ENCODE measurements at places on chromosomes 11 and 22.
A peak's percentile ranks its signal among the peaks of the same experiment; 100 is the strongest.

GRCh38 chr22:25677631-25678030, 64.4 kb upstream of the MYO18B start:
- DNase-seq = no peak

GRCh38 chr22:46595545-46595944, 24.6 kb upstream of the GRAMD4 start:
- DNase-seq = no peak

- no peak for DNase-seq
Measured at GRCh38 chr22:44462246-44463010, 35.6 kb downstream of the RTL6 start.

DNA sequence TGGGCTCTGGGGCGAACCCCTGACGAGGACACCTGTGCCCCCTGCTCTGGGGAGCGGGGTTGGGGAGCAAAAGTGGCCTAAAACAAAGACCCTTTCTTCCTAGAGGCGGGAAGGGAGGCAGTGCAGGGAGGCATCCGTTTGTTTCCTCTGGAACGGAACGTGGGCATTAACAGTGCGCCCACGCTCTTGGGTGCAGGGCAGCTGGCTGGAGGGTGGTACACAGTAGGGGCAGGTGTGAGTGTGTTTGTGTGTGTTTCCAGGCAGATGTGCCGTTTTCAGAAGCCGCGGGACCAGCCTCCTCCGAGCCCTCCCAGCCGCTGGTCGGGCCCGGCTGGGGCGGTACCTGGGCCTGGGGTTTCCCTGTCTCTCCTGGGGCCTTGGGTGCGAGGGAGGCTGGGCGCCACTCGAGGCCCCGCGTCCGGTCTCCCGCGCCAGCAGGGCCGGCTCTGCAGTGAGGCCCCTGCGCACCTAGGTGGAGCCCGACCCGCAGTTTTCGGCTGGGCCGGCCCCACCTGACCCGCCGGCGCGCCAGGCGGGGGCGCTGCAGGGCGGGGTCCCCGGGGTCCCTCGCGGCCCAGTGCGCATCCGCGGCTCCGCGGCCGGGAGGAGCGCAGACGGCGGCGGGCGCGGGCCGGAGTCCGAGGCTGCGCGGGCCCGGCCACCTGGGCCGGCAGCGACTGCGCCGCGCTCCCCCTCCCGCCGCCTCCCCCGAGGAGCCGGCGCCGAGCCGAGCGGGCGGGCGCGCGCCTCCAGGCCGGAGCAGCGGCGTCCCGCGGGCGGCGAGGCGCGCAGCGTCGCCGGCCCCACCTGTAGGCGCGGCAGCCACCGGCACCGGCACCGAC, 1252.7 kb downstream of the BRD1 start:
- DNase-seq = no peak

- DNase-seq = peak; percentile 19
Measured at GRCh38 chr11:95788921-95789505, 569 bp downstream of the FAM76B start.

GRCh38 chr11:12717851-12718291, 43.6 kb downstream of the TEAD1 start:
- peak; percentile 31 for DNase-seq

DNA sequence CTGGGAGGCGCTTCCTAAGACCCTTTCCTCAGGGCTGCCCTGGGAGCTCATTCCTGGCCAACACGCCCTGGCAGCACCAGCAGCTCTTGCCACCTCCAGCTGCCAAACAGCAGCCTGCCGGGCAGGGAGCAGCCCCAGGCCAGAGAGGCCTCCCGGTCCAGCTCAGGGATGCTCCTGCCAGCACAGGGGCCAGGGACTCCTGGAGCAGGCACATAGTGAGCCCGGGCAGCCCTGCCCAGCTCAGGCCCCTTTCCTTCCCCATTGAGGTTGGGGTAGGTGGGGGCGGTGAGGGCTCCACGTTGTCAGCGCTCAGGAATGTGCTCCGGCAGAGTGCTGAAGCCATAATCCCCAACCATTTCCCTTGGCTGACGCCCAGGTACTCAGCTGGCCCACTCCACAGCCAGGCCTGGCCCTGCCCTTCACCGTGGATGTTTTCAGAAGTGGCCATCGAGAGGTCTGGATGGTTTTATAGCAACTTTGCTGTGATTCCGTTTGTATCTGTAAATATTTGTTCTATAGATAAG, 7.6 kb downstream of the SLC39A13 start:
- DNase-seq = no peak

- peak; percentile 77 for DNase-seq
Measured at GRCh38 chr22:29727131-29727523, 7.3 kb downstream of the CABP7 start.

GRCh38 chr22:50730013-50730891, 7.8 kb upstream of the ACR start:
- no peak for DNase-seq

GRCh38 chr11:85423316-85423715, 203.8 kb downstream of the DLG2 start:
- no peak for DNase-seq

DNA sequence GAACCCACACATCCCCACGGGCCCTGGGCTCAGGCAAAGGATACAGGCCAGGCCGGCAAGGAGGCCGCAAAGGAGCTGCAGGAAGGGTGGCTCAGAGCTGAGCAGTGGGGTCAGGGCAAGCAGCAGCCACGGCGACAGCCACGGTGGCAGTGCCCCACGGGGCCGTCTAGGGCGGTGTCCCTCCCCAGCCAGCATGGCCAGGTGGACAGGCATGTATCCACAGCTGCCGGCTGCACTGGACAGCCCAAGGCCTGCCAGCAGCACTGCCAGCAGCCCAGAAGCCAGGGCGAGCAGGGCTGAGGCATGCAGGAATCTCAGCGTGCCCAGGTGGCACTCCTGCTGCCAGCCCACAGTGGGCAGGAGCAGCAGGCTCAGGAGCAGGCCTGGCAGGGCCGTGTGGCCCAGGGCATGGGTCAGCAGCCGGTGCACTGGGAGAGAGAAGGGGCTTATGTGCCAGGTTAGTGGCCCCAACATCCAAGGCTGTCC, 3.9 kb downstream of the RHBDD3 start:
- no peak for DNase-seq

GRCh38 chr11:115627071-115627470, 122.9 kb upstream of the CADM1 start:
- DNase-seq = no peak

GRCh38 chr11:14554959-14555358, 34.8 kb upstream of the PSMA1 start:
- DNase-seq = no peak

DNA sequence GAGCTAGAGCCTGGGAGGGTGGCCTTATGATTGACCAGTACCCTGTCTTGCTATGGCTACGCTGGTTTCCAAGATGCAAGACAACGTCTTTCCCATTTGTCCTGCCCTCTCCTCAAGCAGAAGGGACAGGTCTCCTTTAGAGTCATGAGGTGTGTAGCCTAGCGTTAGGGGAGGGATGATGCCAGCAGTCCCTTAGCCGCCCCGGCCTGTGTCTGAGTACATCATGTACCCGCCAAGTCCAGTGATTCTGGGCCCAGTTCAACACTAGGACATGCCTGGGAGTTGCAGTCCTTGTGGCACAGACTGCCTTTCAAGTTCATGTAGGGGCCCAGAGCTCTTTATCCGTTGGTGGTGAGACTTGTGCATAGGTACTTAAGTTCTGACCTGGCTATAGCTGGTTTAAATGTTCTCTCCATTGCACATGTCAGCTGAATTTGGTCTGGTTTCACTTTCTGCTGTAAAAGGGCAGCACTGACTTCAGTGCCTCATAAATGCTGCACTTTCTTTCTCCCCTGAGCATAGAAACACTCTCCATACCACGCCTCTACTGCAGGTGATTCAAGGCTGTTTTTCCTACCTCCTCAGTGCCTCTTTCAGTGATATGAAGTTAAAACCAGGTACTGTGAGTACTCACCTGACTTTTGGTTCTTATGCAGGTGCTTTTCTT, 151.1 kb downstream of the METTL15 start:
- DNase-seq = no peak

- DNase-seq = no peak
Measured at GRCh38 chr11:95698676-95699557, 90.7 kb downstream of the FAM76B start.

- DNase-seq = no peak
Measured at GRCh38 chr11:62333768-62334167, 3.5 kb upstream of the ASRGL1 start.

DNA sequence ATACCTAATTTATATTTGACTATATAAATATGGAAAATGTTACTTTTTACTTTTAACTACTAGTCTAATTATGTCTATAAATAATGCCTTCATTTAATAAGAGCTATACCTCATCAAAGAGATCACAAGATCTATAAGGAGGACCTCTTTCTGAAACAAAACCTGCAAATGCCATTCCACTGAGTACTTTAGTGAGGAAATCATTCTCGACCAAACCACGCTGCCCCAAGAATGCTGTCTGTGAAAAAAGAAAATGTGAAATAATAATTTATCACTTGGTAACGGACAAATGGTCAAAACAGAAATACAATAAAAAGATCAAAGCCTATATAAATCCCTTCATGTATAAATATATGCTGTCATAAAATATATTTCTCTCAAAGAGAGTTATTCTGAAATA, 301.7 kb downstream of the SBF2 start:
- DNase-seq = no peak

DNA sequence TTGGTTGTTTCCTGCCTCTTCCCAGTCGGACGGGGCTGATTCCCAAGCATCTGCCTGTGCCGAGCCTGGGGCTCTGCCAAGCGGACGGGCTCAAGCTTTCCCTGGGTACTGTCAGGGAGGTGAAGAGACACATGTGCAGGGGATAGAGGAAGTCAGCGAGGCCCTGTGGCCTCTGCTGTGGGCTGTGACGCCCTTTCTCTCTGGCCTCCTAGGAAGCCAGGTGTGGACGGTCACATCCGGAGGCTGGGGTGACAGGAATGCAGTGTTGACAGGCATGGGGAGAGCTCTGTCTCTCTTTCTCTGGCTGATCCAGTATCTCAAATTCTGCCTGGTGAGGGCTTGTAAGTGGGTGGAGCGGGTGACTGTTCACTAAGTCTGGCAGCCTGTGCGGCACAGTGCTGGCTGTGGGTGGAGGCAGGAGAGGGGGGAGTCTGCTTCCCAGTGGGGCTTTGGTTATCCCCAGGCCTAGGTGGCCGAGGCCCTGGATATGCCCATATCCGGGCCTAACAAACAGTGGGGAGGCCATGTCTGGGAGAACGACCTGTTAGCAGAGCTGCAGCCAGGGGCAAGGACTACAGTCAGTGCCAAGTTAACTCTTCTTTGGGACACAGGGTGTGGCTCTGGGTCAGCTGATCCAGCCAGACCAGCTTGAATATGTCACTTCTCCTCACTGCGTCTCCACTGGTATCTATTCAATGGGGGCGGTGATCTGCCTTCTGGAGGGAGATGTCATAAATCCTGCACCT, 1.9 kb downstream of the KCTD17 start:
- no peak for DNase-seq

DNA sequence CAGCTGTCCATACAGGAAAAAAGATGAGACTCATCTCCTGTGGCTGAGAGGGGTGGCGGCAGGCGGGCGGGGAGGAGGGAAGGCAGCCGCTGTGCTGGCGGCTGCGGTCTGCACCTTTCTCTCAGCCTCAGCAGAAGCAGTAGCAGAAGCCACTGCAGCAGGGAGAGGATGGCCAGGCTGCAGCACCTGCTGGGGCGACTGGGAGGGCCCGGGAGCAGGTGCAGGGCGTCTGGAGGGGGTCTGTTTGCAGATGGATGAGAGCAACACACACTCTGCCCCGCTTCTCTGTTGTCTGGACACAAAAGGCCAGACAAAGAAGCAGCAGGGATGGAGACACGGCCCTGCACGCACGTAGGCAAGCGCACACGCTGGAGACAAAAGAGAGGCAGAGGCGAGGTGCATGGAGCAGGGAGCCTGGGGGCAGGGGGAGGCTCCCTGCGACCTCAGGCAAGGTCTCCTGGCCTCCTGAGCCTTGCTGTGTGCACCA, 9.3 kb upstream of the MIAT start:
- no peak for DNase-seq

DNA sequence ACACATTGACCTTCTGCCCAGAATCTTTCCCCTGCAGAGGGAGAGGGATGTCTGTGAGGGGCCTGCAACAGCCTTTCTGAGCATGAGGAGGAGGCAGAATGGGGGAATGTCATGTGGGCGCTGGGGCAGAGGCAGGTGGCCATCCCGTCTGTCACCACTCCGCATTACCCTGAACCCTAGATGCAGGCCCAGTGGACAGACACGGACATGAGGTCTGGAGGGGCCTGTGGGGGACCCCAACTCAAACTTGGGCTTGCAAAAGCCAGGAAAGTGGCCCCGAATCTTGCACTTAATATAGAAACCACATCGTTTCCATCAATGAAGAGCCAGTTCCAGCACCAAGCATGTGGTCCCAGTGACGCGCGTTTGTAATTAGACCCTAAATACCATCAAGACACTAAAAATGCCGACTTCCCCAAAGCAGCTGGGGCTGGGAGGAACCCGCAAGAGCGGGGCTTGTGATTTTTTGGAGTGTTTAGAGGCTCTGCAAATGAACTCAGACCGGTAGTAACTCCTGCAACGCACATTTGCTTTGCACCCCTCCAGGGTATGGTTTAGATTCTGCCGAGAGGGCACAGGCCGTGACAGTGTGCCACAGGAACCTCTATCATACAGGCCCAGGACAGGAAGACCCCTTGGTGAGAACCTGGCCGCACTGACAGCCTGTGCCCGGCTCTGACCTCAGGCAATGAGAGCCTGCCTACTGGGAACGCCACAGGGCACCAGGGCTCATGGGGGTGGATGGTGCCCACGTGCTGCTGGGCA, 109.3 kb downstream of the CTTN start:
- DNase-seq = no peak

DNA sequence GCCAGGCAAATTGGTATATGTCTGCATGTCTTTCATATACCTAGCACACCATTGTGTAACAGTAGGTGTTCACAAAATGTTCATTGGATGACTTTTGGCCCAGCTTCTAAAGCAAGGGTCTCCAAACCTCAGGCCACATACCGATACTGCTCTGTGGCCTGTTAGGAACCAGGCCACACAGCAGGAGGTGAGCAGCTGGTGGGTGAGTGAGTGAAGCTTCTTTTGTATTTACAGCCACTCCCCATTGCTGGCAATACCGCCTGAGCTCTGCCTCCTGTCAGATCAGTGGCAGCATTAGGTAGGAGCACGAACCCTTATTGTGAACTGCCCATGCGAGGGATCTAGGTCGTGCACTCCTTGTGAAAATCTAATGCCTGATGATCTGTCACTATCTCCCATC, 836.6 kb downstream of the NTM start:
- no peak for DNase-seq

DNA sequence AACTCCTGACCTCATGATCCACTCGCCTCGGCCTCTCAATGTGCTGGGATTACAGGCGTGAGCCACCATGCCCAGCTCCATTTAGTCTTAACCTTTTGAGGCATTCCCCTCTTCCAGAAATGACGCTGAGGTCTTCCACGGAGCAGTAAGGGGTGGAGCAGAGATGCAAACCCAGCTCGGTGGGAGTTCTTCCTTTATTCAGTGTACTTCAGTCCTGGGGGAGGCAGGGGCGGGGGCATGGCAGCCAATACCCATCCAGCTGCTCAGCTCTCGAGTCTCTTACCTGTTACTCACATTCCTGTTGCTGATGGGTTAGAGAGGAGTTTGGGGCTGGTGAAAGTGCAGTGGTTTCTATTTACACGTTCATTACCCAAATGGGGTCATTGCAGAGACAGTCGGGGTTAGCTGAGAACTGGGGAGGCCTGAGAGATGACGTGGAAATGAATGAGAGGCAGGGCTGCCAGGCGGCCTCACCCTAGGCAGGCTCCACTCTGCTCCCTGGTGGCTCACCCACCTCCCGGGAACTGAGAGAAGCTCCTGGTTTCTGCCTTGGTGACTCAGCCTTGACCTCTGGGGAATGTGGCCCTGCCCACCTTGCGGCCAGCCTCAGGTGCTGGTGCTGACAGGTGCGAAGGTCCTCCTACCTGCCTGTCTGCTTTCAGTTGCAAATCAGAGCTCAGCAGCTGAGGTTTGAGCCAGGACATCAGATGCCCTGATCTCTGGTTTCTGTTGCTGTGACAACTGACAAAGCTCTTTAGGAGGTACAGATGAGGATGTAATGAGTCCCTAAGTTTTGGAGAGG, 13.4 kb upstream of the ST14 start:
- no peak for DNase-seq
